ENCODE measurements at places on chromosomes 12 and 14.

DNA sequence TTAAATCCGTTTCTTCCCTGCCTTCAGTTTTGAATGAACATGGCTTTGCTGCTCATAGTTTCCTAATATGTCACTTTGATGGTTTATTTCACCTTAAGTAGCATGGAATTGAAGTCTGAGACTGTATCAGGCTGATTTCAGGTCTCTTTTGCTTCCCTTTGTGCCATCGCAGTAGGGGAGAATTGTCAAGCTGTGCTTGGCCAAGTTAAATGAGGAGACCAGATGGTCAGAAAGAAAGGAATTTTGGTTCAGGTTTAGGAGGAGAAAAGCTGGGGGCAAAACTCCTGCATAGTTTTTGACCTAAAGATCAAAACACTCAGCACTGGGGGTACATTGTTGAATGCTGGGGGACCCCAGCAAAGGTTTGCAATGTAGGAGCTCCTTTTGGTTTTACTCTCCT, 398.4 kb downstream of the NUAK1 start:
- DNase-seq, result no peak

DNA sequence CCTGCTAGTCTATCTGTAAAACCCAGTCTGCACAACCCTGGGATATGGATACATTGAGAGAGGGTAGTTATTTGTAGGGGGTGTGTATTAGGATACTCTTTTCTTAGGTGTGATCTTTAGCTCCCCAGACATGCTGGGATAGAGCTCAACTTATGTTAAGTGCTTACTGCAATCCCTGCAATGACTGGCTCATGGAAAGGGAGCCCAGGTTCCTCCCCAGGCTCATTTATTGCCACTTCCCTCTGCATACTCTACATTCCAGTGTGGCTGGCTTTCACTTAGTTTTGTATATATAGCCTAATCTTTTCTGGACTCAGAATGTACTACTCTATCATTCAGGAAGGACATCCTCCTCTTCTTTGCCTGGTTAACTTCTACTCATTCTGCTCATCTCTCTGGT, 172.0 kb downstream of the SYT10 start:
- no peak for DNase-seq

GRCh38 chr14:58275527-58276190, 22.7 kb upstream of the ARID4A start:
- DNase-seq, result no peak

DNA sequence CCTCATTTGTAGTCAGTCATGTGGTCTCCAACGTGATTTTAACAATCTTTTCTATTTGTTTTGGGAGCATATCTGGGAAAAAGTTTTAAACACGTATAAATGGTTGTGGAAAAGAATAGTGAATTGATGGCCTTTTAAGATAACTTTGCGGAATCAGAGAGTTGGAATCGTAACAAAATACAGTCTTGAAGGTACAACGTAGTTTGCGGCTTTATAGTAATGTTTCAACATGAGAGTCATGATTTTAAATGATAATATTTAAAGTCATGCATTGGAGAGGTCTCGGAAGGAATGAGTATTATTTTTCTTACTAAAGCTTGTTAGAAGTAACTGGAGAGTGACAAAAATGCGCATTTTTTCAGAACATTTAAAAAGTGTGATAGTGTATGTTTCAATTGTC, 1.6 kb downstream of the AEBP2 start:
- DNase-seq, result no peak

DNA sequence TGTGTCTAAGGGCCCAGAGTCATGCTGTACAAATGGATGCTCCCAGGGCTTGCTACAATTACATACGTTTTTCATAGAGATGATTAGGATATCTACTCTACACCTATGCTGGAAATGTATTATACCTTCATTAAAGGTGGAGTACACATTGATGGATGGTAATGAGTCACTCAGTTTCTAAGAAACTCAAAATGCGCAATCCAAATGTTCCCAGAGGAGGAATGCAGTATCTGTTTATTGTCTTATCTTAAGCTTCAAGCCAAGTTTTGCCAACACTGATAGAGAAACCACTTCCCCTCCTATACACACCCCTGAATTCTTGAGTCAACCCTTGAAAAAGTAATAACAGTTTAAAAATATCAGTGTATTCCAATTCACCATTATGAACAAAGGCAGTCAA, 266.6 kb upstream of the FAR2 start:
- DNase-seq, result peak; percentile 66

DNA sequence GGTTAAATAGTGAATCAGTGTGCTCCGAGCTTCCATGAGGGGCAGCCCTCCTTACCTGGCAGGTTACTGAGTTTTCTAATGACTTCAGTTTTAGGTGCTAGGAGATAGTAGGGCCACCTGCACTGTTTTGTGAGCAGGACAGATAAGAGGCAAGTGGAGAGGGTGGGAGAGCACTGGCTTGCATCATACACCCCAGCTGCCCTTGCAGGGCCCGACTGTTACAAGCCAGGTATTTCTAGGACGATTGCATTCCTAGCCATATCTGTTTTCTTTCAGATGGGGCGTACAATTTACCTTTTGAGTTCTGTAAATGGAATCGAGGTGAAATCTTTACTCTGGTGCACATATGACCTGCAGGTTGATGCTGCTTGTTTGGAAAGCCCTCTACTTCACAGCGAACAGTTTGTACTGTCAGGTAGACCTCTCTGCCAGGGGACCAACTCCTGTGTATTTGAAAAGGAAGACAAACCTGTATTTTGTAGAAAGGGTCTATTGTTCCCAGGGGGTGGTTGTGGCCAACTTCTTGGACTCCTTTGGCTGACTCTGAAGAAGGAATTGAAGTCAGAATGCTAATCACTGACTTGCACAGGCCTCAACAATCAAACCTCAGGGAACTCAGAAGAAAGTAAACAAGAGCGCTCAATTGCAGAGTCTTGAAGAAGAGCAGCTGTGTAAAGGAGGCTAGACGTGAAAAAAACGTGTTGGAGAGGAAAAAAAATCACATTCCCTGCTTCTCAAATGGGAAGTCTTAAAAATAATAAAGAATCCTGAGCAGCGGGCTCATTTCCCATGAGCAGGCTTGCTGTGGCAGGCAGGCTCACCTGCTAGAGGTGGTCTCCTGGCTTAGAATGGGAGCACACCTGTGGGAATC, 57.3 kb downstream of the ETV6 start:
- no peak for DNase-seq

DNA sequence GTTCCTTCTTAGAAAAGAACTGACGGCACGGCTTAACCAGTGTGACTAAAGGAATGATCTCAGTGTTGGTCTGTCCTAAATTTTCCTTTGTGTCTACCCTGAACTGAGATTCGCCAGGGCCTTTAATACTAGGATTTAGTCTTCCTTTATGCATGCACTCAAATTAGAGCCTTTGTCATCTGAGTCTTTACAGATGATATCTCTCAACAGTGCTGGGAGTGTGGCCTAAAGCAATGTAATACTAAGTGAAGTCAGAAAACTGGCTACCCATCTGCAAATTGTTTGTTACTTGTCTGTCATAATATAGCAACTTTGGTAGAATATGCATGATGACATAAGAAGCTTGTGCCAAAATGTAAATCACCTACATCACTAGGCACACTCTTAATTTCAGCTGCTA, 95.4 kb downstream of the PTPRO start:
- DNase-seq, result no peak

- DNase-seq, result no peak
Measured at GRCh38 chr14:85115921-85116320, 414.0 kb upstream of the FLRT2 start.
